ENCODE measurements at places on chromosomes 7 and 10. TPM values are rescaled to one million over a fixed set of nuclear protein-coding genes. Genes with fewer than 3 reads are reported as not detected.

Gene OIT3
- not detected for total RNA-seq

Gene FAM25A
- not detected for total RNA-seq

Gene TBX20
- not detected for total RNA-seq

Gene ENTPD7
- total RNA-seq, result 15.2 TPM

- no peaks in the 10 kb centered on the region for H3K4me1 ChIP-seq
- no peak for DNase-seq
- H3K36me3 ChIP-seq, result no peaks in the 10 kb centered on the region
Observed at GRCh38 chr7:131173145-131173890, 154.4 kb upstream of the MKLN1 start.

DNA sequence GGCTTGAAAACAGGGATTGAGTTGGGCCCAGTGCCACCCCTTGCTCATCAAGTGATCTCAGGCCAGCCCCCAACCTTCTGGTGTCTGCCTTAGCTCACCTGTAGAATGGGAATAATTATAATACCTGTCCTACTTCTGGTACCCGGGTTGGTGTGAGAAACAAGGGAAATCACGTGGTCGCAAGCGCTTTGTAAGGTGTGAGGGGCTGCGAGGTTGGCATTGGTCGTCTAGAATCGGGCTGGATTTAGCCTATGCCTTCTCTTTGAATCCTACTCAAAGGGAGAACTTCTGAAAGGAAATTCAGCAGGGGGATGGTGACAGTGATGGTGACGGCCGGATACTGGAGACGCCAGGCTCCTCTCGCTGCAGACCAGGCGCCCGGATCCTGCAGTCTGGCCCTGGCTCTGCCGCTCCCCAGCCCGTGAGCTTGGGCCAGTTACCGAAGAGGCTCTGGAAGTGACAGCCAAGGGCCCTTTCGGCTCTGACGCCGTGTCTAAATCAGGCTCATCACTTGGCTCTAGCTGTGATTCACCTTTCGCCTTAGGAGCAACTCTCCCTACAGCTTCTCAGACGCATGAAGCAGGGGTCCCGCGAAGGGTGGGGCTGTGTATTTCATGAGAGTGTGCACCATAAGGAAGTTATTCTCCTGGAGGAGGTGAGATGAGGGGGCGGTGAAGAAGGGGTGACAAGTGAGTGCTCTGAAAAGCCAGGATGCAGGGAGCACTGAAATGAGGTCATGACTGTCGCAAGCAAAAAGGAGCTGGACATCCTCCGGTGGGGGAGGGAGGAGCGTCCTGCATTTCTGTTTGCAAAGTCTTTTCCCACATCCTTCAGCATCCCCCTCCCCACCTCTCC, 4.0 kb upstream of the CREB5 start:
- peaks cover 68% of the 10 kb centered on the region for H3K27me3 ChIP-seq
- no peak for DNase-seq
- H3K4me1 ChIP-seq, result peaks cover 49% of the 10 kb centered on the region
- H3K36me3 ChIP-seq, result no peaks in the 10 kb centered on the region
- peak overlapping the region; percentile 53 for H3K4me3 ChIP-seq

- no peaks in the 10 kb centered on the region for H3K36me3 ChIP-seq
- no peak overlapping the region for H3K4me3 ChIP-seq
- no peaks in the 10 kb centered on the region for H3K27me3 ChIP-seq
- no peaks in the 10 kb centered on the region for H3K4me1 ChIP-seq
Observed at GRCh38 chr10:111515264-111515663, 438.4 kb downstream of the ADRA2A start.

DNA sequence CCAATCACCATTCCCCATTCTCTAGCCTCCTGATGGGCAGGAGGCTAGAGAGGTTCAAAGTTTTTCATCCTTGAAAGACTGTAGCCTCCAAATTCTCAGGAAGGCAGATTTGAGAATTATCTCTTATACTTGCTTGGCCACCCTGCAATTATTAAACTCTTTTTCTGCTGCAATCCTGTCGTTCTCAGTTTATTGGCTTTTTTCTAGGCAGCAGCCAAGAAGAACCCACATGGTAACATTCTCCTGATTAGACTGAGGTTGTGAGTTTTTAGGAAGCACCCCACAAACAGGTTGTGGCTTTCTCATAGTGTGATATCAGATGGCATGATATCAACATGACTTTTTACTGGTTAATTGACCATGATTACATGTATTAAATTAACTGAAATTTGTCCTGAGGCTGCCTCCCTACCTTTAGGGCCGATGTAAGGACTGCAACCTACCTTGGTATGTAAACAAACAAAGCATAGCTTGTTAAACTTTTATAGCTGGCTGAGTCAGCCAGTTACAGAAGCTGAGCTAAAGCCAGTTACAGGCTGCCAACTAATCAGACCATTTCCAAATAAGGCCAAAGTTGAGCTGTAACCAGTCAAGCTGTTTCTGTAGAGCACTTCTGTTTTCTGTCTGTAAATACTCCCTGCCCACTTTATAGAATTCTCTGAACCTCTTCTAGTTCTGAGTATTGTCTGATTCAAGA, 3.2 kb upstream of the ZNF248 start:
- no peaks in the 10 kb centered on the region for H3K27me3 ChIP-seq
- H3K4me1 ChIP-seq, result peaks cover 10% of the 10 kb centered on the region
- DNase-seq, result peak; percentile 14
- H3K27ac ChIP-seq, result no peak overlapping the region
- no peaks in the 10 kb centered on the region for H3K36me3 ChIP-seq

DNA sequence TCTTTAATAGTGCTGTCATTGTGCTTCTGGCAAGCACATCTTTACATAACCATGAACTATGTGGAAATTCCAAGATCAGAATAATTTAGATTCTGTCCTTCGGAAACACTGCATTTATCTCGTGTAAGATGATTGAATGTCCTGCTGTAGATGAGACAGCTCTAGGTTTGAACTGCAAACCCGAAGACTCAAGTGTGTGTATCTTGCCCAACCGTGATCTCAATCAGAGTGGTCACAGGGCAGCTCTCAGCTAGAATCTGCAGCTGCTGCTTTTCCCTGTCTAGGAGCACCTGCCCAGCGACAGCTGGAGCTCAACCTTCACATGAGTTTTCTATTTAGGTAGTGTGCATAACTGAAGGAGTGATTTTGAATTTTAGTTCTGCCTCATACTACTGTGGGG, 17.5 kb upstream of the KIF20B start:
- no peak overlapping the region for H3K4me3 ChIP-seq
- no peak overlapping the region for H3K27ac ChIP-seq
- no peaks in the 10 kb centered on the region for H3K36me3 ChIP-seq
- H3K27me3 ChIP-seq, result no peaks in the 10 kb centered on the region

- DNase-seq, result no peak
- peak overlapping the region; percentile 53 for H3K4me3 ChIP-seq
- peaks cover 25% of the 10 kb centered on the region for H3K4me1 ChIP-seq
- no peaks in the 10 kb centered on the region for H3K36me3 ChIP-seq
- peaks cover 77% of the 10 kb centered on the region for H3K27me3 ChIP-seq
Observed at GRCh38 chr7:73622909-73623797, 1.2 kb downstream of the MLXIPL start.

DNA sequence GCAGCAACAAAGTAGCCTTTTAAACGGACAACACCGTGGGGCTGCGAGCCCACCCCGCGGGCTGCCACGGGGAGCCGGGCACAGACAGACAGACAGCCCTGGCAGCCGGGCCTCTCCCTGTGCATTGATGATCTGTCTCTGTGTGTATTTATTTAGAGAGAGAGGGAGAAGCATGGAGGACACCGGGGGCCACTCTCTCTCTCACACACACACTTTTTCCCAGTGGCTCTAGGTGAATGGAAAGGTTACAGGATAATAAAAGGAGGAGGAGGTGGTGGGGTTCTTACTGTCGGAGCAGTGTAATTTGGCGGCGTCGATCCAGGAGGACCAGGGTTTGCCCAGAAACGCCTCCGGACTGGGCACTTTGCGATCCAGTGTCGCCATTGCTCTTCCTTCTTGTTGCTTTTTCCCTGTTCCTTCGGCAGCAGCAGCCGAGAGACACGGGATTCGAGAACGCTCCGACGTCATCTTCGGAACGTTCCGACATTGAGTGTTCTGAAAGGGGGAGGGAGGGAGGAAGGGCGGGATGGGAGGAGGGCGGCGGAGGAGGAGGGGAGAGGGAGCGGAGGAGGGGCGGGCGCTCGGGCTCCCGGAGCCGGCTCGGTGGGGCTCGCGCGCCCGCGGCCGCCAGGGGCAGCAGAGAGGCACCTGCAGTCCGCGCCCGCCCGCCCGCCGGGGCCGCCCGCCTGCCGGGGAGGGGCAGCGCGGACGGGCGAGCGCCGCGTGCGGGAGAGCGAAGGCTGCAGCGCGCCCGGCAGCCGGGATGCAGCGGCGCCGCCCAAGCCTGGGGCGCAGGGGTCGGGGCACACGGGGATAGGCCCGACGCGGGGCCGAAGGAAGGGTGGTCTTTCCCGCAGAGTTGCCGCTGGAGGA, at the start of gene ATXN7L1:
Gene ATXN7L1 (minus strand): TSS at position 509 of the 873 bp plus-strand sequence. CDS start 41 bp downstream, at position 468.
- H3K4me3 ChIP-seq, result peak within 1 kb of the TSS; percentile 89
- no peaks in the 10 kb centered on the region for H3K27me3 ChIP-seq
- peak within 1 kb of the TSS; percentile 91 for H3K27ac ChIP-seq
- no peaks in the 10 kb centered on the region for H3K36me3 ChIP-seq
- peaks cover 41% of the 10 kb centered on the region for H3K4me1 ChIP-seq
- DNase-seq, result peak; percentile 95

- DNase-seq, result no peak
- H3K27ac ChIP-seq, result peak overlapping the region; percentile 66
- H3K36me3 ChIP-seq, result peaks cover 40% of the 10 kb centered on the region
- H3K4me3 ChIP-seq, result no peak overlapping the region
Observed at GRCh38 chr10:103600956-103601569, 107.6 kb downstream of the NEURL1 start.

GRCh38 chr10:73771722-73772280, 10.0 kb upstream of the CHCHD1 start:
- peaks cover 41% of the 10 kb centered on the region for H3K4me1 ChIP-seq
- no peaks in the 10 kb centered on the region for H3K27me3 ChIP-seq
- peaks cover 65% of the 10 kb centered on the region for H3K36me3 ChIP-seq
- DNase-seq, result peak; percentile 96
- peak overlapping the region; percentile 74 for H3K4me3 ChIP-seq

- H3K4me1 ChIP-seq, result no peaks in the 10 kb centered on the region
- DNase-seq, result no peak
- no peak overlapping the region for H3K4me3 ChIP-seq
- no peak overlapping the region for H3K27ac ChIP-seq
Observed at GRCh38 chr10:27792216-27792615, 46.6 kb upstream of the MKX start.

Measured in stomach (tissue), 19 donors.